ENCODE measurements at places on chromosomes 2 and 18.
A peak's percentile ranks its signal among the peaks of the same experiment; 100 is the strongest.

GRCh38 chr2:16185801-16186272 lies 245.5 kb downstream of the MYCN start:
- DNase-seq, result no peak

DNA sequence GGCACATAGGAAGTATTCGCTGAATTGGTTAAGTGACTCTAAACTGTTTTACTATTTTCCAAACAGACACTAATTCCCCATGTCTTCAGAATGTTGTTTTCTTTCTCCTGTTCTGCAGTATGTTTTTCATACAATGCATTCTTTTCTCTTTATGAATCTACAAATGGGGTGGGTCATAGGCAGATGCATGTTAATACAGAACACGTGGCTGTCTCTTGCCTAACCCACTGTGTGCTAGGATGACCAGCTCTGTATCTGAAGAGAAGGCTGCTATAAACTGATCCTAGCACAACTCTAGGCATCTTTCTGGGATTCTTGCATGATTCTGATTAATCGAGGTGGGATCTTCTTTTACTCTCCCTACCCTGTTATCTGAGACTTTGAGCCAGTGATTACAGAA lies 826.0 kb downstream of the PLCL1 start:
- no peak for DNase-seq

DNA sequence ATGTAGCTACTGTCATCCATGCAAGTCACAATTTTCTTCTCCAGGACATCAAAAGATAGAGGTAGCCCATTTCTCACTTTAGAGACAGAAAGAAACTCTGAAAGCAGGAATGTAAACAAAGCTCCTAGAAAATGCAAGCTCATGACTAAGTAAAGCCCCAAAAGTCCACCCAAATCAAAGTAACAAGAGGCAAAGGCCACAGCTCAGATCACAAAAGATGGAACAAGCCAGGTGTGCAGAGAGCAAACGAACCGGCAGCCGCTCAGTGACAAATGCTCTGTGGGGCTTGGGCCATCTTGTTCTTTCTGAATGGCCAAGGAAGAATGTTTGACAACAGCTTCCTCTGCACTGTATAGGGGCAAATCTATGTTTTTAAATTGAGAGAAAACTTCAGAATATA lies 201.0 kb downstream of the CYRIA start:
- DNase-seq, result no peak

DNA sequence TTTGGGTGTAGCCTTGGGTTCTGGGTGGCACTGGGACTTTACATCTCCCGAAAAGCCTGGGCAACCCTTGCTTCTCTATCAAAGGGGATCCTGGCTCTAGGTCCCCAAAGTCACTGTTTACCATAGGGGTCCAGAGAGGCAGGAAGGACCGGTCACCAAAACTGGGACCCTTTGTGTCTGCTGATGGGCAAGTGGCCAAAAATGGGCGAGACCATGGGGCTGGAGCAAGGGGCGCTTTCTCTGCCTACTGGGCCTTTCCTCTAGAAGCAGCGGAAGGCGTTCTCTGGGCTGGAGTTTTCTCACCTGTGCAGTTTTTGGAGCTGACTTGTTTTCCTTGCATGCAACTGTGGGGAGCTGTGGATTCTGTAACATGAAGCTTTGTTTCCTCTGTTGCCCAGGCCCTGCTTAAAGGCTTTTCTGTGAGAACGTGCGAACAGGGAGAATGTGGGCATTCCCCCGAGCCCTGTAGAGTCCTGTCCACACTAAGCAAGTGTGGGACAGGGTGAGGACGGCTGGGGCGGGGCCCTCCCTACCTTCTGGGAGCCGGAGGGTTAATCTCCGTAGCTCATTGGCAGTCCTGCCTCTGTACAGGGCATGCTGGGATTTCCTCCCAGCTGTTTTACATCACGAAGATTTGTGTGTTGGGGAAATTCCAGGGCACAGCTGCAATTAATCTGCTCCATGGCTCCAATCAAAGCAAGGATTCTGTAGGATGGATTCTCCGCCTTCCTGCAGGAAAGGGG lies 50.2 kb downstream of the TGOLN2 start:
- DNase-seq, result no peak

DNA sequence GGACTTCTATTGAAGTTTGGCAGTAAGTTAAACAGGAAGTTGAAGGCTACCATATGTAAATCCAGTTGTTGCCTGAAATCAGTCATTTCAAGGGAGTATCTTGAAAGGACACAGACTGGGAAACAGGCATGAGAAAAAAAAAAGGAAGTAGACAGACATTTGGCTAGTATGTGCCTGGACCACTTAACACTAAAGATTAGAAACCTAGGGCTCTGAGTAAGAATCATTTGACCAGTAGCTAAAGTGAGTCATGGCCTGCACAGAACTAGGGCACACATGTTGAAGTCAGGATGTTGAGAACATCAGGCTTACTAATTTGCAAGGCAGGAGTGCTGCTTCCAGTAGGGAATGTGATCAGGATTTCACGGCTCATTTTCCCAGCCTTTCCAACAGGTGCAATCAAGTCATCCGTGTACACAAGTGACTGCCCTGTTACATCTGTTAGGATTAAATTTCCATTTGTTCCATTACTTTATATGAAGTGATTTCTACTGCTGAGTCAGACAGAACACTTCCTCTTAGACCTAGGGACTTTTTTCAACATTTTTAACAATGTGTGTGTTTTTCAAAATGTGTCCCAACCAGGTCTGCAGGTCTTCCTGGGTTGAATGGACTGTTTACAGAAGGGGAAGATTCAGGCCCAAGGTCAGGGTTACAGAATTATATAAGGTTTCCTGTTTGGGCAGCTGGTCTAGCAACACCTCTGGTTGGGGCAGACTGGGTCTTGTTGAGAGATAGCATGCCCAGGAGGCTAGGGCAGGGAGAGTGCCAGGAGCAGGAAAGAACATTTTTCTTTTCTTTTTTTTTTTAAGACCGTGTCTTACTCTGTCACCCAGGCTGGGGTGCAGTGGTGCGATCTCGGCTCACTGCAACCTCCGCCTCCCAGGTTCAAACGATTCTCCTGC lies 145.6 kb downstream of the TGIF1 start:
- DNase-seq, result no peak

GRCh38 chr2:45275806-45276205 lies 266.6 kb upstream of the SIX2 start:
- no peak for DNase-seq

DNA sequence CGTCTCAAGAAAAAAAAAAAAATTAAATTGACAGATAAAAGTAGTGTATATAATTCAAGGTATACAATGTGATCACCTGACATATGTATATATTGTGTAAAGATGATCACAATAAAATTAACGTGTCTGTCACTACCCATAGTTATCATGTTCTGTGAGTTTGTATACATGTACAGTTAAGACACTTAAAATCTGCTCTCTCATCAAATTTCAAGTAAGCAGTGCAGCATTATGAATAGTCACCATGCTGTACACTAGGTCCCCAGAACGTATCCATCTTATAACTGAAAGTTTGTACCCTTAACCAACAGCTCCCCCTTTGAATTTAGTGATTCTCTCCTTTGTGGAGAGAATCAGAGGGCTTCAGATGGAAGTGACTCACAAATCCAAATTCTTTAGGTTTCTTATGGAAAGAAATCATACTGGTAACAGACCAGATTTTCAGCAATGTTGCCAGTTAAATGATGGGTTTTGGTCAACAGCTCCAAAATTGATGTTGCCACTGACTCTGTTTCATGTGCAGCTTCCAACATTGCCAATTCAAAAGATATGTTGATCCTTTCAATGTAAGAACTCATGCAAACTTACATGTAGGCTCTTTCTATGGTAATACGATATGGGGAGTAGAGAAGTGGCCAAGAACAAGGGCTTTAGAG lies 281.5 kb downstream of the AFF3 start:
- no peak for DNase-seq

- no peak for DNase-seq
Observed at GRCh38 chr2:218402911-218403411, 3.3 kb downstream of the CTDSP1 start.

GRCh38 chr2:176234156-176234555 lies 35.1 kb upstream of the MTX2 start:
- no peak for DNase-seq

DNA sequence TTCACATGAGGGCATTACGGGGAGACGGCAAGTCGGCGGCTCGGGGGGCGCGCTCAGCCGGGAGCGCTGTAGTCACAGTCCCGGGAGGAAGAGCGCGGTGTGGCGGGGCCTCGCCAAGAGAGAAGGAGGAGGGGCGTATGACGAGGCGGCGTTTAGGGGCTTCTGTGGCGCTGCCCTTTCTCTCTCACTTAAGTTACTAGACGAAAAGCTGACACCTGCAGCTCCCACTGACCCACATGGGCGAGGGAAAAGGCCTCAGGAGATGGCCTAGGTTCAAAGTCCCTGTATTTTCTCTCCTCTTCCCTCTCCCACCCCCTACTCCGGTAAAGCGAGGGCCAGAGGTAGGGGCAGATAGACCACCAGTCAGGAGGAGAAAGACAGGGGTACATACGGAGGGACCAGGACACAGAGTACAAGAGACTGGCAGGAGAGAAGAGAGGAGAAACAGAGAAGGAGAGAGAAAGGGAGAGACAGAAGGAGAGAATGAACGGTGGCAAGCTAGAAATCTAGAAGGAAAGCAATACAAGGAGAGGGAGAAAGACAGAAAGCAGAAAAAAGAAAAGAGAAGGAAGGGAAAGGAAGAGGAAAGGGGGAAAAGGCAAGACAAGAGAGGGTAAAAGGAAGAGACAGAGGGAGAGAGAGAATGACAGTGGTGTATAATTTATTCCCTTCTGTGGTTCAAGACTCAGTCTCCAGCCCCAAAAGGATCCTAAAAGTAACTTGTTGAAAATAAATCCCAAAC lies 3.8 kb downstream of the SIX2 start:
- no peak for DNase-seq

DNA sequence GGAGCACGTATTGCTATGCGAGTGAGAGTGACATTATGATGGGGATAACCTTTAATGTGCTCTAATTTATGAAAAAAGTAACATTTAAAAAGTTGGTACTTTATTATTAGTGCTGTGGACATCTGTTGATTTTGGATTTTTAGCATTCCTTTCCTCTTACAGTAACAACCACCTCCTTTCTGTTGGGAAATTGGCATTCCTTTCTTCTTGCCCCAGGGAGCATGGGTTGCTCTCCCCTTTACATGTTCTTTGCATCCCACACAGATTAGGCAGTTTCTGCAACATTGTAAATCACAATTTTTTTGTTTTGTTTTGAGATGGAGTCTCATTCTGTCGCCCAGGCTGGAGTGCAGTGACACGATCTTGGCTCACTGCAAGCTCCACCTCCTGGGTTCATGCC lies 300.2 kb downstream of the LPIN1 start:
- no peak for DNase-seq

GRCh38 chr2:111678651-111679050 lies 205.3 kb downstream of the ANAPC1 start:
- DNase-seq, result no peak

DNA sequence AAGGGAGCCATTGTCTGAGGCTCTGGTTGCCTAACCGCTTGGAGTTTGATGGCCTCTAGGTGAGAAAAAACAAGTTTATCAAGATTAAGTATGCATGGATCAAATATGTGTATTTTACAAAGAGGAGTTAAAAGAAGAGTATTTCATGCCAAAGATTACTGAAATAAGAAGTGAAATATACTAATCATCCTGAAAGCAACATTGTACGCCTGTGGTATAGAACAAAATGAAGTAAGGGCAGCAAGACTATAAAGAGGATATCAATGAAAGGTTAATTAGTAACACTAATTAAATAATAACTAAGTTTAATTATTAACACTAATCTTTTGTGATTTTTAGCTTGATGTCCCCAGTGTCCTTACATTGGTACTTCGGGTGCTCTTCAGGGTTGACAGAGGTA lies 276.7 kb downstream of the CALCRL start:
- no peak for DNase-seq

GRCh38 chr18:39793609-39794008 lies 2161.4 kb upstream of the PIK3C3 start:
- DNase-seq, result no peak

DNA sequence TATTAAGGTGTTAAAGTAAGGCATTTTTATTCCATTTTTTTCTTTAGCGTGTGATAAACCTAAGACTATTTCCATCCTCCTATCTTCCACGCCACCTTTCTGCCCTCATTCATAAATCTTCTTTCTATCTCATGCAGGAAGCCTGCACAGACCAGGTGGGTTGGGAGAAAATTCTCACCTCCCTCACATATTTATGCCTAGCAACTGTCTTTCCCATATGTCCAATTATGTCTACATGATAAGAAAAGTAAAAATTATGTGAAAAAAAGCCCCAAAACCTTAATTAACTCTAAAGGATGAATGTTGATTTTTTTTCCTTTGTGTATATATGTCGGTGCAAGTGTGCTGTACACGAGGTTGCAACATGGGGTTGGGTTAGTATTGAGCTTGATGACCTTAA lies 225.6 kb upstream of the GCFC2 start:
- no peak for DNase-seq

DNA sequence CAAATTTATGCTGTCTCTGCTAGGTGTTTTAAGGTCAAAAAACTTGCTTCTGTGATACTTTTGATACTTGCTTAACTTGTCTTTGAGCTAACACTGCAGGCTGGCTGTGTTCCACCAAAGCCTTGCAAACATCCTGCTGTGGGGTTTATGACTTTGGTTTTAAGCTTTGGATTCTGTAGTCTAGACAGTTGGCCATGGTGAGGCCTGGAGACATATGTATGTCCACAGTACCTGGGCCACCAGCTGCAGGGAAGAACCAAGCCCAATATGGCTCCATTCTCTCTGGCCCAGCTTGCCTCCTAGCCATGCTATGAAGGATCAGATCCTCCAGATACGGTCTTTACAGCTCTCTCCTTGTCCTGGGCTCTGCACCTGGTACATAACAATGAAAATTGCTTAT lies 113.9 kb downstream of the INO80D start:
- DNase-seq, result no peak

GRCh38 chr18:51195451-51196117 lies 1.9 kb downstream of the MEX3C start:
- peak; percentile 69 for DNase-seq

- DNase-seq, result peak; percentile 58
Observed at GRCh38 chr2:75787532-75788132, 76.9 kb upstream of the GCFC2 start.

- no peak for DNase-seq
Observed at GRCh38 chr18:54130631-54131030, 93.8 kb downstream of the MBD2 start.

DNA sequence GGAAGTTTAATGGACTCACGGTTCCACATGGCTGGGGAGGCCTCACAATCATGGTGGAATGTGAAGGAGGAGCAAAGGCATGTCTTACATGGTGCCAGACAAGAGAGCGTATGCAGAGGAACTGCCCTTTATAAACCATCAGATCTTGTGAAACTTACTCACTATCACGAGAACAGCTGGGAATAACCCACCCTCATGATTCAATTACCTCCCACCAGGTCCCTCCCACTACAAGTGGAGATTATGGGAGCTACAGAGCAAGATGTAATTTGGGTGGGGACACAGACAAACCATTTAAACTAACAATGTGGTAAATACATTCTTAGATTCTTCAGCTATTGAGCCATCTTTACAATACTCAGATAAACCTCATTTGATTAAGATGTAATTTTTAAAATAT lies 176.1 kb downstream of the SH3BP4 start:
- DNase-seq, result no peak

All from MM.1S (cell line).